Fibroblast of the aortic adventitia (primary cell): ENCODE measurements at places on chromosomes 5 and 9. TPM values are rescaled to one million over a fixed set of nuclear protein-coding genes. Genes with fewer than 3 reads are reported as not detected.

Gene OR1J4
- 0.45 TPM in 1 of 2 replicates, not detected in the other for total RNA-seq

Gene EPB41L4A
- total RNA-seq = 0.54 and 2.4 TPM in 2 replicates

Gene FBP2
- not detected in 2 replicates for total RNA-seq

Gene PCDHB8
- total RNA-seq = 0.16 and 0.27 TPM in 2 replicates

Gene NUTM2F
- not detected in 2 replicates for total RNA-seq

Gene PCDHGA6
- 3.9 and 7.4 TPM in 2 replicates for total RNA-seq

Gene SOX30
- total RNA-seq = 0.09 TPM in 1 of 2 replicates, not detected in the other

Gene GRM6
- total RNA-seq = not detected in 2 replicates
